Stimulated activated CD4-positive, alpha-beta T cell treated with anti-CD3 and anti-CD28 coated beads, Interleukin-2, amount 100 ng/mL, for 24 hours (primary cell): ENCODE measurements at places on chromosomes 2 and 18.
A peak's percentile ranks its signal among the peaks of the same experiment; 100 is the strongest.

- DNase-seq = no peak
Observed at GRCh38 chr2:172968061-172968469, 107.6 kb upstream of the MAP3K20 start.

GRCh38 chr2:133940134-133940533 lies 313.7 kb upstream of the MGAT5 start:
- no peak for DNase-seq

- peak; percentile 20 for DNase-seq
Observed at GRCh38 chr2:102592601-102593000, 26.8 kb upstream of the SLC9A2 start.

DNA sequence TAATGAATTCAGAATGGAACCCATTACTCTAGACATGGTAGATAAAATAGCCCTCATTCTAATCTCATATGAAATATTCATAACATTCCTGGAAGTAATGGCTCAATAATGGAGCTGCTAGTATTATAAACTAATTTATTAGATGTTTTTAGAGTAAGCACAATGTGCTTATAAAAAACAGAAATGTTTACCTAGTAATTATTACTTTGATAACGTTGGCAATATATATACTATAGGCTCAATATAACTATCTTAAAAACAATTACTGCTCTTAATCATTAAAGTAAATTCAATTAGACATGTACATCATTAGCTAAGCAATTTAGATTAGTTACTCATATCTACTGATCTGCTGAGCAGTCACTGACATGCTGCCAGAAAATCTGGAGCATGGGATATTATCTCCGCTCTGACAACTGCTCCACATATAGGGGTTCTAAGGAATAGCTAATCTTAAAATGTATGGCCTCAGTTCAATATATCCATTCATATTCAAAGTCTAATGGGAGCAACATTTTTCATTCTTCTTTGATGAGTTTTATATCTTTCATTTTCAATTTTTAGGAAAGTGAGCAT lies 19.4 kb downstream of the PPP1R1C start:
- DNase-seq = no peak
